ENCODE measurements at places on chromosomes 7 and 10.

DNA sequence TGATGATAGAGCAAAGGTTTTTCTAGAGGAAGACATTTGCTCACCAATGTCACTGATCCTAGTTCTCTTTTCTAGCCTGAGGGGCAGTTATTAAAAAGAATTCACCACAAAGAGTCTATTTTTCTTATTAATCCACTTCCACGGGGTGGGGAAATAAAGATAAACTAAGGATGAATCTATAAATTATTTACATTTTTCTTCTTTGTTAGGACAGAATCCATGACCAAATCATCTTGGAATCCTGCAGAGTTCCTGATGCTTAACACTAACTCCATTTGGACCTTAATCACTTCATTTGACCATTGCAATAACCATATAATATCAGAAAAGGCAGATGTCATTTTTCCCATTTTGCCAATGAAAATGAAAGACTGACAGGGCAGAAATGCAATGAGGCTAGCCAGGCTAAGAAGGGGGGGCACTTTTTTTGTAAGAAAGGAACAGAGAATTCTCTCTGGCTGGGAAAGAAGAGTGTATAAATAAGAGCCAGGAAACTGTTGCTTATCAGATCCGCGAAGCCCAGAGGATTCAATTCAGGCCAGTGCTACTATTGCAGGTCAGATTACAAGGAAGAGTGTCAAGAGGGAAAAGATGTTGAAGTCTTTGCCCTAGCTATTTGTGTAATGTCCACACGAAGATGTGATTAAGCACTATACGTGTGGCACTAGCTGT lies 433.2 kb downstream of the TNS3 start:
- DNase-seq, result no peak

- no peak for DNase-seq
These were observed 99.8 kb downstream of the KMT2C start for GRCh38 chr7:152335900-152336571.

- DNase-seq, result no peak
These were observed 5.0 kb upstream of the FAM20C start for GRCh38 chr7:187227-187927.

GRCh38 chr7:17493446-17493845 lies 195.0 kb downstream of the AHR start:
- DNase-seq, result no peak

GRCh38 chr7:75625868-75626267 lies 112.9 kb downstream of the HIP1 start:
- DNase-seq, result no peak

GRCh38 chr7:151378496-151379192 lies 31.2 kb downstream of the WDR86 start:
- peak; percentile 15 for DNase-seq

- no peak for DNase-seq
These were observed 92.1 kb downstream of the GRB10 start for GRCh38 chr7:50690541-50691011.

DNA sequence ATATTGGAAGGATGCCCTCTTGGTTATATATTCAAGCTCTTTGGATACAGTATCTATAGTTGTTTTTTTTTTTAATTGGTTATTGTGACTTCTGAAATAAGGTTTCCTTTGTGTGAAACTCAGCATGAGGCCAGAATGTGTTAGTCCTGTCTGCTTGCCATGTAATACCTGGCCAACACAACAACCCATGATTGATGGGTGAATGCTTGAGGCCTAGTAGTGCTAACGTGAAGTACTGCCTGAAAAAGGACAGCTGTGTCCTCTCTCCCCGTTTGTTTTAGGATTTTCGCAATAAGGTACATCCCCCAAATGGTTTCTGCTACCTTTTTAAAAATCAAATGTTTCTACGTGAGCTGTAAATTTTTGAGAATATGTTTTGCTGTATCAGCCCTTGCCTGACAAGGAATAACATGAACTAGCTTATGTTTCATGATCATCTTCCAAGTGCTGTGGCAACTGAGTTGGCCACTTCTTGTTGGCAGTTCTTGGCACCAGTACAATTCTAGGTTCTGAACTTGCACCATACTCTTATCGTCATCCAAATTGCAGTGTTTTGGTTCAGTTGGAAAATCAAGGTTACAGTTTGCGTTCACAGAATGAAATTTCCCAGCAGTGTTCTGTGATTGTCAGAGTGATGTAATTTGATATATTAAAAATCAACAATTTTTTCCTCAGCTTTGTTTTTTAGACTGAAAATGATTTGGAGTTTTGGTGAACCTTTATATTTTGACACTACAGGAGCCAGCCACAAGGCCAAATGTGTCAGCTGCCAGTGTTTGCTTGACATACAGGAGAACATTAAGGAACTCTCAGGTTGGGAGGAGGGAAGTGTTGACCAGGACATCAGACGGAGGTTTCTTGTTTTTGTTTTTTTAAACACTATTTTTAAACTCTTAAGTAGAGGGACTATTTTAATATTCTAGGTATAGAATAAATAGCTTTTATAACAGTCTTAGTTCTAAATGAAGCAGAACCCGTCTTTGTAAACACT lies 13.5 kb upstream of the ASCC1 start:
- no peak for DNase-seq

- DNase-seq, result no peak
These were observed 121.7 kb downstream of the EVX1 start for GRCh38 chr7:27364344-27364758.

DNA sequence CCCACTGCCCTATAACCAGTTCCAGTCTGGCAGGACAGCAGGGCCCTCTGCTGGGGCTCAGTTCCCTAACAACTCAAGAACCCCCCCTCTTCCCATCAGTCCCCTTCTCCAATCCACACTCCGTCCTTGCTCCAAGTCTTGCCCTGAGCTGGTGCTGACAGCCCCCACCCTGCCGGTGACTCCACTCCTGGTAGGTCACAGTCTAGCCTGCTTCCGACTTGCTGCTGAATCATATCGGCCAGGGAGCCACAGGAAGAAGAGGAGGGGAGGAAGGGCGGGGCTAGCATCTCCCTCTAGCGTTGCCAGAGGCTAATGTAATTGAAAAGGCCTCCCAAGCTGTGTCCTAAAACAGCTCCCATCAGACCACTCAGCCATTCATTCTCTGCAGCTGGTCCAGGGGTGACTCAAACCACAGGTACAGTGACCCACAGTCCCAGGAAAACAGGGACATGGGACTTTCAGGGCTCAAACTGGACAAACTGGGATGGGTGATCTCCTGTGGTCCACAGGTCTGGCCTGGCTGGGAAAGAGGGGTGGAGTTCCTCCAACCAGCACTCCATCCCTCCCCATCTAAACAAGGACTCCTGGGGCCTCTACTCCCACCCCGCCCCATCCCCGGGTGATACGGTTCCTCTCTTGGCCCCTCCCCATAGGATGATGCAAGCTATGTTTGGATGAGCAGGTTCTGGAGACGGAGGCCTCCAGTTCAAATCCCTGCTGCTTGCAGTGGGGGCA lies 158.8 kb downstream of the SH3PXD2A start:
- DNase-seq, result peak; percentile 82

DNA sequence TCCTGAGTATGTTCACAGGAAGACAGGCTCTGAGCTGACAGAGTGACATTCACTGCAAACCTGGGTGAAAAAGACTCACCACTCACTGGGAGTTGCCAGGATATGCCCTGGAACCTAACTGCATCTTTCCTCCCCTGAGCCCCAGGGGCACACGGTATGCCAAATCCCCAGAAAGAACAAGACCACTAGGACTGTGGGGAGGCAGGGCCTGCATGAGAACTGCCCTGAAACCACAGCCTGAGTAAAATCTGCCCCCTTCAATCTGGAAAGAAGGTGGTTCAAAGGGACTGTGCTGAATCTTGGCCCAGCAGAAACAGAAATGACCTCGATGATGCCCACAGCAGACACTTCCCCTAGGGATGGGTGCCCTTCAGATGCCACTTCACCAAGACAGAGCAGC lies 6.5 kb downstream of the FAM53B start:
- DNase-seq, result no peak

- DNase-seq, result no peak
These were observed 21.0 kb downstream of the XRCC2 start for GRCh38 chr7:152654971-152655370.

DNA sequence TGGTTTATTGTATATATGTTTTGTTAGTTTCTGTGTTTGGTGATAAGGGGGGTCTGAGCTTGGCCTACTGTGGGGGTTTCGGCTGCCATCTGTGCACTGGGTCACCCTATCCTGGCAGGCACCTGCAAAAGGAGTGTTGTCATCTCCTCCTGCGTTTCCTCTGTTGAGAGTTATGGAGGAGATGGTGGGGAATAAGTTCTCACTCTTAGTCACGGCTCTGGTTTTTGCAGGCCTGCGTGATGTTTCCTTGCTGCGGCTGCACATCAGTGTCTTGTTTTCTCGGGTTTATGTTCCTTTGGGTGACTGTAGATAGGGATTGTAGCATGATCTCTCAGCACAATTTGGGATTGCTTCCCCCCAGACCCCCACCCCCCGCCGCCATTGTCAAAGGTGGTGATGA lies 36.8 kb downstream of the CCM2 start:
- no peak for DNase-seq

- no peak for DNase-seq
These were observed 694.1 kb downstream of the SUGCT start for GRCh38 chr7:40828686-40829600.

- no peak for DNase-seq
These were observed 60.6 kb downstream of the MAP3K8 start for GRCh38 chr10:30494558-30494957.

GRCh38 chr7:3297105-3297819 lies 3.8 kb upstream of the SDK1 start:
- no peak for DNase-seq

GRCh38 chr10:115566867-115567266 lies 473.7 kb downstream of the ATRNL1 start:
- DNase-seq, result no peak

GRCh38 chr7:36308031-36308430 lies 81.6 kb upstream of the ANLN start:
- DNase-seq, result no peak

DNA sequence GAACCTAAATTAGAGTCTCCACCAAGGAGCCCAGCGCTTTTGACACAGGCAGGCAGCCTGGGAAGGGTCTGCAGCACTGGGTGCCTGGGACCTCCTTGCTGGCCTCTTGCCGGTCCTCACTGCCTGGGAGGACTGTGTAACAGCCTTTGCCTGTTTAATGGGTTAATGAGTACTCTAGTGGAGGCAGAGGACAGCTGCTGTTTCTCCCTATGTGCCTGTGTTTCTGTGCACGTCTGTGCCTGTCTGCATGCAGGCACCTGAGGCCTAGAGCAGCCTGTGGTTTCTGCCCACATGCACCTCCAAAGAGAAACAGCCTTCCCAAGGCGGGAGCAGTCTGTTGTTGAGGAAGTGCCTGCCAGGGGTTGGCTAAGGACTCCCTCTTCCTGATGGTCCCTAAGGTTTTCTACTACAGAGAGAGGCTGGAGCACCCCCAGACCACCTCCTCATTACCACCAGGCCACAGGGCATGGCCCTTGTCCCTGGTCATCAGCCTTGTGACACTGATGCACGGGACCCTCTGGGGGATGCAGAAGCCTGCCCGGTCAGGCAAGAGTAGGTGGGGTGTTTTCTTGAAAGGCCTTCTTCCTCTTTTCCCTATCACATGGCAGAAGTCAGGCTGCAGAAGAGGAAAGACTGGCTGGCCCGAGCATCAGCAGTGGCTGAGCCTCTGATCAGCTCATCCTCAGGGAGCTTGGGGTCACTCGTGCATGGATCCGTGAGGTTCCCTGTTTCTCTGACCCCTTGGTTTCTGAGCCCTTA lies 14.2 kb downstream of the SLC29A3 start:
- DNase-seq, result no peak

DNA sequence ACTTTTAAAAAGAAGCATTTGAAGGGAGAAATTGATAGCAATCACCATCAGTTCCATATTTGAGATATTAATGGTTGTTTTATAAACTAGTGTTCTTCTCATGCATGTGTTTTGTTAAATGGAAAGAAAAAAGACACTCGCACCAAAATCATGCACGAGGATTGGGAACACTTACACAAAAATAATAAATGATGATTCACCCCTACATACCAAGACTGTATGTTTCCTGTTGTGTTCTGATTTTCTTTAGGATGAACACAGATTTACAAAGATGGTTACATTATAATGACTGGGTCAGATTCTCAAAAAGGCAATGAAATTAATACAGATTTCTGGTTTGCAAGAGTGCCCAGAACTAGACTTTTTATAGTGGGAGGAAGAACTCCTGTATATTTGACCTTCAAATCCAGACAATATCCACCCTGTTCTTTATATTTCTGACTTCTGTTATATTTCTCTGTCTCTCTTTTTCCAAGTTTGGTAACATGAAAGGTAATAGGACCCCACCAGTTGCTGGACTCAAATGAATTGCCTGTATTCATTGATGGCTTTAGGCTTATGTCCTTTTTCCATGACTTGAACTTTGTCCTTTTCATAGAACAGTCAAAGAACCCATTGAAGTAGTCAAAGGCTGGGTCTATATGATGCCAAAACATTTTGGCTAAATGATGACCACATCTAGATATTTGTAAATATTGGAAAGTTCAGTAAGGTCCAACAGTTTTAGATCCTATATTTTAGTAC lies 54.4 kb downstream of the SEMA3A start:
- no peak for DNase-seq

DNA sequence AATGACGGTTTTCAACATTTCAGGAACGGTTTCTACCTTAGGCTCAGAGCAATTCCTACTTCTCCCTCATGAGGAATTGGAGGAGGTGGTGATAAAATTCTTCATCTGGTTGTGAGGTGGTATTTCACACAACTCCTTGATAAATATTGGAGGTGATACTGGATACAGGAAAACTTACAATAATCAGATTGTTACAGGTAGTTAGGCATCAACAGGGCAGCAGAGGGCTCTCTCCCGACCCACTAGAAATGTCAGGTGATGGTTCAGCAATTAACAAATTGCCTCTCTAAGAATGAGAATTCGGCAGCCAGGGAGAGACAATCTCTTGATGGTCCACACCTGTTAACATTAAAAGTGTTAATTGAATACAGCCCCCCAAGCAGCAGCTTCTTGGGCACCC lies 22.6 kb downstream of the ZNF786 start:
- DNase-seq, result no peak

DNA sequence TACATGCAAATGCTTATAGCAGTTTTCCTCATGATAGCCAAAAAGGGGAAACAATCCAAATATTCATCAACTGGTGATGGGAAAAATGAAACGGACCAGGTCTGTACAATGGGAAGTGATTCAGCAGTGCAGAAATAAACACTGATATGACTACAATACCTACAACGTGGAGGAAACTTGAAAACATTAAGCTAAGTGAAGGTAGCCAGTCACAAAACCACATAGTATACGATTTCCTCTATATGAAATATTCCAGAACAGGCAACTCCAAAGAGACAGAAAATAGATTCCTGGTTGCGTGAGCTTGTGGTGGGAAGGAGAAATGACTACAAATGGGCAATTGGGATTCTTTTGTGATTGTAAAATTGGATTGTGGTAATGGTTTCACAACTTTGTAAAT lies 263.1 kb upstream of the PITRM1 start:
- DNase-seq, result no peak

- DNase-seq, result no peak
These were observed 531 bp upstream of the INTS15 start for GRCh38 chr7:6589151-6589828.

DNA sequence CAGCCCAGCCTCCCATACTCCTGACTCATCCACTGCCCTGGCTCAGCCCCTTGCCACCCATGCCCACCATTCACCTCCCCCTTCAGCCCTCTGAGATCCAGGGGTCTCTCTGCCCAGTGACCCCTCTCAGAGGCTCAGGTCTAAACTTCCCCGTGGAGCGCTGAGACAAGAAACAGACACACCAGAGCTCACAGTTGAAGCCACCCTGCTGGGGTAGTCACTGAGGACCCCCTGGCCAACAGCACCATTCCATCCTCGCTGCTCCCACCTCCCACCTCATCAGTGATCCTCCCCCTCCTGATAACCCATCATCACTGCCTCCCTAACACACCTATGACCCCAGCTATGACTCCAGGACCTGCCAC lies 100.7 kb downstream of the GRID1 start:
- no peak for DNase-seq

- DNase-seq, result no peak
These were observed 1039.6 kb upstream of the LRRN3 start for GRCh38 chr7:110051372-110051771.

Measured in GM13977 (cell line).